ENCODE measurements at places on chromosomes 16 and 17. TPM values are rescaled to one million over a fixed set of nuclear protein-coding genes. Genes with fewer than 3 reads are reported as not detected.

HCRT gene
- not detected for total RNA-seq

ETV4 gene
- 0.24 TPM for total RNA-seq

PDILT gene
- total RNA-seq: not detected

B3GNT9 gene
- total RNA-seq: 8.1 TPM

ENPP7 gene
- total RNA-seq: not detected

SLFN14 gene
- total RNA-seq: not detected

GRCh38 chr17:57289613-57290012, 33.3 kb downstream of the MSI2 start:
- DNase-seq: no peak

DNA sequence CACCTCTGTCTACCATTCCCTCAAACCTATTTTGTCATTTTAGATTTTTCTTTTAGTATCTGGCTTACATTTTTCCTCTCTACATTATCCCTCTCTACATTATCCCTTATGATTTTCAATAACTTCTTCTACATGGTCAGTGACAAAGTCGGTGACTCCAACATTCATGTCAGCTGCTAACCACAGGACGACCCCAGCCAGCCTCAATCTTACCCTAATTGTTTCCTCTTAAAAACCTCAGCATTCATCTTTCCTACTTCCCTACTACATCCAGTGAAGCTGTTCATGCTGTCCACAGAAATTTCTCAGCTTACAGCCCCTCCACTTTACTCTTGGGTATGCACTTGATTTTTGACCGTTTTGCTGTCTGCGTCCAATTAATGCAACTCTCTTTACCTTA, 8.3 kb downstream of the MYH10 start:
- DNase-seq: no peak

- DNase-seq: peak; percentile 91
Measured at GRCh38 chr17:2058586-2059546, 4.0 kb downstream of the HIC1 start.

- peak; percentile 70 for DNase-seq
Measured at GRCh38 chr16:66486773-66487579, 59.9 kb downstream of the BEAN1 start.

- DNase-seq: peak; percentile 62
Measured at GRCh38 chr17:10618202-10618635, 38.9 kb downstream of the MYH3 start.

- DNase-seq: no peak
Measured at GRCh38 chr16:23694265-23694643, 15.6 kb downstream of the PLK1 start.

DNA sequence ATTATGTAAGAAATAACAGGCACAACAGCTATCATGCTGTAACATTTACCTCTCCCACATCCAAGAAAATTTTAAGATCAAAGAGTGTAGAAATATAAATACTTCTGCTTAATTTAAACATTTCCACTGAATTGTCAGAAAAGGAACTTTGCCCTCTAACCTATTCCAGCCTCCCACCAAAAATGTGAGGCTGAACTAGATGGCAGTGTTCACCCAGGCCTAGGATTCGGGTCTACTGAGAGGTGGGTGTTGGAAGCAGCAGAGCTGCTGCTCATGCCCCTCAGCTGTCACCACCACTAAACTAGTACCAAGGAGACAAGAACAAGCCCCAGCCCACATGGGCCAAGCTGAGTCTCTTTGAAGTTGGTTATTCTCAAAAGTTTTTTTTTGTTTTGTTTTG, 11.3 kb downstream of the CIAPIN1 start:
- no peak for DNase-seq

DNA sequence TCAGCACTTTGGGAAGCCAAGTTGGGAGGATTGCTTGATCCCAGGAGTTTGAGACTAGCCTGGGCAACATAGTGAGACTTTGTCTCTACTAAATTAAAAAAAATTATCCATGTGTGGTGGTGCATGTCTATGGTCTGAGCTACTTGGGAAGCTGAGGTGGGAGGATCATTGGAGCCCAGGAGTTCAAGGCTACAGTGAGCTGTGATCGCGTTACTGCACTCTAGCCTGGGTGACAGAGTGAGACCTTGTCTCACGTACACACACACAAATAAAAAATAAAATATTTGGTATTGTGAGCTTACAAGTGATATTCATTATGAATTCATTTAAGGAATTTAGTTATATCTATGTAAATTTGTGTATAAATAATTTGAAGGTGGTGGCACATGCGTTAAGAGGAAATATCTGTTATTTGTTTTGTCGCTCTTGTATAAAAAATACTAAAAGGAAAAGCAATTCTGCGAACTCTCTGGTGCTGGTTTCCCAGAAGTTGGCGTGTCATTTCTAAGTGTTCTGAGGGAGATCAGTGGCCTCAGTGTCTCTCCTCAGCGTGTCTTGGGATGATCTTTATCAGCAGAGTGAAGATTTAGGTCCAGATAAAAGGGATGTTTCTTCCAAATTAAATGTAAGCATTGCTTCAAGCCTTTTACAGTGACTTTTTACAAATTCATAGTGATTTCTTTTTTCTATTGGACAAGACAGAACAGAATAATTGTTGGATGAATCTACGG, 187.6 kb downstream of the FTO start:
- no peak for DNase-seq

- no peak for DNase-seq
Measured at GRCh38 chr16:75152635-75153034, 4.3 kb downstream of the ZFP1 start.

GRCh38 chr16:27925612-27926011, 137.9 kb downstream of the GSG1L start:
- no peak for DNase-seq

- DNase-seq: no peak
Measured at GRCh38 chr16:6428861-6429260, 903.8 kb upstream of the RBFOX1 start.
